Natural killer cell treated with Interleukin-12 subunit alpha and Interleukin-12 subunit beta and Interleukin-15 and Interleukin-18, amount 100 ng/mL, for 72 hours (primary cell): ENCODE measurements at places on chromosomes 16 and 17. TPM values are rescaled to one million over a fixed set of nuclear protein-coding genes. Genes with fewer than 3 reads are reported as not detected.

GRCh38 chr16:69166221-69166833 is 20.6 kb upstream of the SNTB2 start:
- H3K27ac ChIP-seq: peak overlapping the region; percentile 63
- no peak for DNase-seq
- peak overlapping the region; percentile 60 for H3K4me3 ChIP-seq
- H3K36me3 ChIP-seq: peaks cover 25% of the 10 kb centered on the region

- peaks cover 4% of the 10 kb centered on the region for H3K36me3 ChIP-seq
- H3K27ac ChIP-seq: no peak overlapping the region
- H3K27me3 ChIP-seq: peaks cover 11% of the 10 kb centered on the region
- DNase-seq: no peak
- H3K4me3 ChIP-seq: no peak overlapping the region
These were observed 7.3 kb downstream of the MFSD6L start for GRCh38 chr17:8791910-8792270.

GRCh38 chr17:33657181-33657580 is 364.1 kb upstream of the ASIC2 start:
- no peaks in the 10 kb centered on the region for H3K4me1 ChIP-seq
- no peaks in the 10 kb centered on the region for H3K36me3 ChIP-seq

DNA sequence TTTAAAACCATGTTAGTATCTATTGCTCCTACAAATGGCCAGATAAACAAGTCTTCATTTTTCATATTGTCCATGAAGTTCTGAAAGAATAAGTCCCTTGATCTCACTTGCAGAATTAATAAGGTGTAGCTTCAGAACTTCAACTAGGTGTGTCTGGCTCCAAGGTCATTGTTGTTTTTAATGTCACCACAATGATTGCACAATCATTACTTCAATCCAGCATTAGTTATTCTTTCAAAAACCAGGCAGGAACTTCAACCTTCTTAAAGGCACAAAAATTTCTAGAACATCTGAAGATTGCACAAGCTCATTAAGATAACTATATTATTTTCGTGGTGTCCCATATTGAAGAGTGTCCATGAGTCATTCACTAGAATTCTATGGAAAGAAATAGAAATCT is 1386.4 kb downstream of the CDH11 start:
- no peak overlapping the region for H3K4me3 ChIP-seq
- no peak overlapping the region for H3K27ac ChIP-seq
- H3K36me3 ChIP-seq: peaks cover 10% of the 10 kb centered on the region
- no peak for DNase-seq

DNA sequence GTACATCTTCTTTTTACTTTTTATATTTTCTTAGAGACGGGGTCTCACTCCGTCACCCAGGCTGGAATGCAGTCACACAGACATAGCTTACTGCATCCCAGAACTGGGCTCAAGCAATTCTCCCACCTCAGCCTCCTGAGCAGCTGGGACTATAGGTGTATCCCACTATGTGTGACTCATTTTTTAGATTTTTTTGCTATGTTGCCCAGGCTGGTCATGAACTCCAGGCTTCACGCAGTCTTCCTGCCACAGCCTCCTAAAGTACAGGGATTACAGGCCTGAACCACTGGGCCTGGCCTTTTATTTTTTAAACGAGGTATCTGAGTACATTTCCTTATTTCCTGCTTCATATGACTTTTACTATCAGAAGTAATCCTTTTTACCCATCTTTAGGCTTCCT is 48.0 kb downstream of the GLG1 start:
- H3K4me1 ChIP-seq: peaks cover 36% of the 10 kb centered on the region
- no peaks in the 10 kb centered on the region for H3K36me3 ChIP-seq
- no peaks in the 10 kb centered on the region for H3K27me3 ChIP-seq
- H3K27ac ChIP-seq: peak overlapping the region; percentile 2

- H3K4me1 ChIP-seq: peaks cover 23% of the 10 kb centered on the region
- H3K27me3 ChIP-seq: peaks cover 9% of the 10 kb centered on the region
- no peak for DNase-seq
- H3K4me3 ChIP-seq: peak overlapping the region; percentile 12
- no peak overlapping the region for H3K27ac ChIP-seq
- H3K36me3 ChIP-seq: no peaks in the 10 kb centered on the region
These were observed 250.9 kb upstream of the SDK2 start for GRCh38 chr17:73895157-73895556.

DNA sequence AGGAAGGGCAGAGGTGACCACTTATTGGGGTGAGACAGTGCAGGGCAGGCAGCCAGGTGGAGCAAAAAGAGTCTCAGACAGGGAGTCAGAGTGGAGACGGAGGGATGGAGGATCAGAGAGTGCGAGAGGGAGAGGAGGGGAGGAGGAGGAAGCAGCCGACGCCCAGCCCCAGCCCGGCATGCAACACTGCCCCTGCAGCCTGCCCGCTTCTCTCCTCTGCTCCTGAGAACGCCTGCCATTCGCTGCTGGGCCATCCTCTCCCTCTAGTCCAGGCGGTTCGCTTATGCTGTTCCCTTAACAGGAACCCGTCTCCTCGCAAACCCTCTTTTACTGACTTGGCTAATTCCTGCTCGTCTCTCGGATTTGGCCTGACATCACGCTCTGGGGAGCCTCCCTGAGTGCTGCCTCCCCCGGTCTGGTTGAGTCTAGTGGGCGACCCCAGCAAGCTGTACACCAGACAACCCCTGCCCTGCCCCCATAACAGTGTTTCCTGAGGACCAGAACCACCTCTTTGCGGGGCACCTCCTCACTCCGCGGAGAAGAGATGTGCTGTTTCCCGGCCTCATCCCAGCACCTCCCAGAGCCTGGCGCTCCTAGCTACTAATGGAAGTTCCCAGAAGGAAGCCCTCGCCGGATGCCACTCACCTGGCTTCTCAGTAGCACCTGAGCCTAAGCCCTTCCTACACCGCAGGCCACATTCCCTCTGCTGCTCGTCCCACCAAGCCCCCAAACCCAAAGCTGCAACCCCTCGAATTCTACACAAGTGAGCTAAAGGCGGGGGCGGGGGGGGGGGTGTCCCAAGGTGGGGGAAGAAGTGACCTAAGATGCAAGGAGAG is 61.2 kb upstream of the CCL1 start:
- no peak overlapping the region for H3K4me3 ChIP-seq
- no peak overlapping the region for H3K27ac ChIP-seq
- H3K4me1 ChIP-seq: no peaks in the 10 kb centered on the region
- H3K36me3 ChIP-seq: no peaks in the 10 kb centered on the region
- peaks cover 48% of the 10 kb centered on the region for H3K27me3 ChIP-seq

- H3K36me3 ChIP-seq: peaks cover 14% of the 10 kb centered on the region
- no peak for DNase-seq
- H3K4me3 ChIP-seq: no peak overlapping the region
- no peak overlapping the region for H3K27ac ChIP-seq
These were observed 27.0 kb downstream of the POLR3E start for GRCh38 chr16:22323959-22324786.

- H3K27me3 ChIP-seq: no peaks in the 10 kb centered on the region
- peaks cover 67% of the 10 kb centered on the region for H3K4me1 ChIP-seq
- H3K36me3 ChIP-seq: peaks cover 17% of the 10 kb centered on the region
- peak overlapping the region; percentile 80 for H3K4me3 ChIP-seq
- peak overlapping the region; percentile 100 for H3K27ac ChIP-seq
- no peak for DNase-seq
These were observed 1.8 kb downstream of the TSPOAP1 start for GRCh38 chr17:58326609-58327362.

GRCh38 chr17:61837175-61838051 is 25.9 kb downstream of the BRIP1 start:
- no peaks in the 10 kb centered on the region for H3K27me3 ChIP-seq
- H3K4me3 ChIP-seq: no peak overlapping the region
- H3K4me1 ChIP-seq: no peaks in the 10 kb centered on the region
- no peak for DNase-seq

GRCh38 chr17:32318071-32318470 is 23.9 kb downstream of the C17orf75 start:
- DNase-seq: no peak
- H3K4me1 ChIP-seq: peaks cover 15% of the 10 kb centered on the region

The KRT24 gene
- not detected for total RNA-seq

The IGSF6 gene
- total RNA-seq: not detected

The KRTAP4-1 gene
- not detected for total RNA-seq

The KRT25 gene
- not detected for total RNA-seq

The ABCA5 gene
- total RNA-seq: 22.9 TPM

The FN3K gene
- total RNA-seq: 1.6 TPM

The HP gene
- not detected for total RNA-seq
